Kidney epithelial cell (primary cell): ENCODE measurements at places on chromosomes 6 and 20. TPM values are rescaled to one million over a fixed set of nuclear protein-coding genes. Genes with fewer than 3 reads are reported as not detected.

- DNase-seq, result no peak
Observed at GRCh38 chr6:75643173-75643572, 41.5 kb downstream of the SENP6 start.

GRCh38 chr6:33707771-33708170 lies 3.7 kb downstream of the UQCC2 start:
- no peak for DNase-seq

DNA sequence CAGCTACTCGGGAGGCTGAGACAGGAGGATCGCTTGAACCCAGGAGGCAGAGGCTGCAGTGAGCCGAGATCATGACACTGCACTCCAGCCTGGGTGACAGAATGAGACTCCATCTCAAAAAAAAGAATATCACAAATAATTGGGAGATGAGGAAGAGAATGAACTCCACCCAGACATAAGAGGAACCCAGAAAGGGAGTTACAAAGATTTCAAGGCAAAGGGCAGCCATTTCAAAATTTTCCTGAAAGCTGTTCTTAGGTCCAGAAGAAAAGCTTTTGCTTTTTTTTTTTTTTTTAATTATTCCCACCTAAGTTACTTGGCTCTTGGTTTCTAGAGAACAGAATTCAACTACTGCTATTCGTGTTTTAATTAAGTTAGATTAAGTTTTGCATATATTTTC lies 23.8 kb downstream of the MYB start:
- DNase-seq, result no peak

DNA sequence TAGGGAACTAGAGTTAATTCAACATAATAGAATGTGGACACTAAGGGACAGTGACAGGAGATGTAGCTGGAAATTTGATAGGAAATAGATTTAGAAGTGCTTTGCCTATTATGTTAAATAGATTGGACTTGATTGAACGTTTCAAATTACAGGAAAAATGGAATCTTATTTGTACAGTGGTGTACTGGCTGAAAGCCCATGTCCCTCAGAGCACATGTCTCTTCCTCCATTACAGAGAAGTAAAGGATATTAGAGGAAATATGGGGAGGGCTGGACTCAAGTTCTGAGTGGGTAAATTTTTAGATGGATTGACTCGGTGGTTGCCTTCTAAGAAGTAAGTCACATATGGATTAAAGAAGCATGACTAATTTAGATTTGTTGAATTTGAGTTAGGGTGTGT lies 11.4 kb downstream of the PKIB start:
- no peak for DNase-seq

DNA sequence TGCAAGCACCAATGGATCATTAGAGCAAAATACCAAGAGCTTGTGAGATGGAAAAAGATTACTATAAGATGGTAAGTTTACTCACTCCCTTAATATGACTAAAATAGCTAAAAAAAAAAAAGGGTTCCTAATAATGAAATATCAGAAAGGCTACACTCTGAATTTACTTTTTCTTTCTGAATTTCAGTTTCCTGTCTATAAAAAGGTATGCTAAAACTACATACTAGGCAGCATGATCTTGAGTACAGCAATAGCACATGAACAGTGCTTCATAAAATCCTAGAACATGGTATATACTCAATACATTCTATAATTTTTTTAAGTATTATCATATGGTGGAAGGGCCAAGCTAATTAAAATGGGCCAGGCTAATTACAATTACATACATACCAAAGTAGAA lies 24.0 kb upstream of the FAM135A start:
- DNase-seq, result no peak

- no peak for DNase-seq
Observed at GRCh38 chr6:49782725-49783124, 4.4 kb downstream of the PGK2 start.

DNA sequence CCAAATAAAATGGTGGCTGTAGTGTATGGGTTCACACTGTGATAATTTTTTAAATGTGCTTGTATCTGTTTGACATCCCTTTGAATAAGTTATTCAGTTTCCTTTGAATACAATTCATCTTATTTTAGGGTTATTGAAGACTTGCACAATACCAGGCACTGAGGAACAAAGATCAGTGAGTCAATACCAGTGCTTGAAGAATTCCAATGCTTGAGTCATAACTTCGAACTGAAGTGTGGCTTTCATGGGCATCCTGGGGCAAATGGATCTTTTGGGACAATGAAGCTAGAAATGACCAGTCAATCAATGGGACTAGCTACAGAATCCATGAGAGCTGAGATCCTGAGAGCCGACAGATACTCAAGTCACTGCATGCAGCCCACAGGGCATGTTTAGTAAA lies 349.9 kb upstream of the FLRT3 start:
- no peak for DNase-seq

GRCh38 chr6:78607189-78607588 lies 260.2 kb upstream of the IRAK1BP1 start:
- peak; percentile 16 for DNase-seq

DNA sequence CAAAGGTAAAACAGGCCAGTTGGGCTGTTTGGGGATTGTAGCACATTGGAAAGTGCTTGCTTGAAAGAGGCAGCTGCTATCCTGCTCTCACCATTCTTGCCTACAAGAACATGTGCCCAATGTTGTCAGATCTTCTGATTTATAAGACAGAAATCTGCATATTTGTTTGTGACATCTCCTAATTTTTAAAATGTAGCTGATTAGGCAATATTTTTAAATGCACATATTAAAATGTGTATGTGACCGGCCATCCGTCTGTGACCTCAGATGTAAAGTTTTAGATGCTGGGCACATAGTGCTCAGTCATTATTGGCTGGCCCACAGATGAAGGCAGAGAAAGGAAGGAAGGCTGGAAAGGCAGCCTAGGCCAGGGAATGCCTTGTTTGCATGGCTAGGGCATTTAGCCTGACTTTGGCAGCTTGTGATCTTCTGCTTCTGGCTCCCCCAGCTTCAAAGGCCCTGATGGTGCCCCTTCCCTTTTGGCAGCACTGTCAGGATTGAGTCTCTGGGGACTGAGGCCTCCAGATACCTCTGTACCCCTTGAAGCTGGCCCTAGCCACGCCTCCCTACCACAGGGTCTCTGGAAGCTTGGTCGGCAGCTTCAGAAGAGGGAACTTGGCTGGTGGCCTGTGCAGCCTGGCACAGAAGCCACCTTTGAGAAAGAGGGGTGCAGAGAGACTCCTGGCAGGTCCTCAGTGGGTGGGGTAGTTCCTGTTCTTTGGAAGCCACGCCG lies 6.4 kb downstream of the SNPH start:
- DNase-seq, result no peak

GRCh38 chr6:43383021-43383667 lies 13.7 kb upstream of the ZNF318 start:
- DNase-seq, result no peak

Gene PET117
- 11.3 and 11.4 TPM in 2 replicates for total RNA-seq

Gene HCRTR2
- not detected in 2 replicates for total RNA-seq

Gene FRK
- total RNA-seq, result 2.9 and 3.1 TPM in 2 replicates

Gene TSHZ2
- 1.0 and 1.4 TPM in 2 replicates for total RNA-seq

Gene NPBWR2
- total RNA-seq, result not detected in 2 replicates

Gene BTBD9
- 7.3 and 10.5 TPM in 2 replicates for total RNA-seq

Gene RUNX2
- total RNA-seq, result 9.2 and 11.0 TPM in 2 replicates

Gene BMP2
- total RNA-seq, result 16.2 and 17.2 TPM in 2 replicates

Gene PDYN
- total RNA-seq, result not detected in 2 replicates

Gene CLPSL2
- total RNA-seq, result not detected in 2 replicates

Gene CLVS2
- 0.04 and 0.07 TPM in 2 replicates for total RNA-seq

Gene ARMH2
- not detected in 2 replicates for total RNA-seq

Gene DAAM2
- 1.3 and 2.5 TPM in 2 replicates for total RNA-seq
